ENCODE measurements at places on chromosomes 16 and 17.

- peak; percentile 15 for DNase-seq
Observed at GRCh38 chr17:32265192-32265923, at the start of gene RHBDL3. RHBDL3 (plus strand) TSS chr17:32265832; CDS start chr17:32266190, 358 bp downstream.

GRCh38 chr17:75896415-75897159 lies at the start of gene TRIM65:
TRIM65 (minus strand) TSS chr17:75896951; CDS start chr17:75896937, 14 bp downstream.
- DNase-seq: peak; percentile 67

DNA sequence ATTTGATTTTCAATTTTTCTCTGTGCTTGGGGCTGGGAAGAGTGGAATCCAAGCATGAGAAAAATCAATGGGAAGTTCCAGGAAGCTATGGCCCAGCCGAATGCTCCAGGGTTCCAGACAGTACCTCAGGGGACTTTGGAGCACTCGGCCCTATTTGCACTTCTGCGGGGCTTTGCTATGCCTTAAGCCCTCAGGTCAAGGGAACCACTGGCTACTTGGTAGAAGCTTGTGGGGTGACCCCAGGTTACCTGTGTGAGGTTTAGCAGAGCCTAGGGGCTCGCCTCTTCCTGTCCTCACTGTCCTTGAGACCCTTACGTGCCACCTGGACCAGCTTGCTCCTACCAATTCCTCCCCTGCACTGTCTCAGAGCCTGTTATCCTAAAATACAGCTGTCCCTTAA lies 121.3 kb downstream of the MGAT5B start:
- no peak for DNase-seq

DNA sequence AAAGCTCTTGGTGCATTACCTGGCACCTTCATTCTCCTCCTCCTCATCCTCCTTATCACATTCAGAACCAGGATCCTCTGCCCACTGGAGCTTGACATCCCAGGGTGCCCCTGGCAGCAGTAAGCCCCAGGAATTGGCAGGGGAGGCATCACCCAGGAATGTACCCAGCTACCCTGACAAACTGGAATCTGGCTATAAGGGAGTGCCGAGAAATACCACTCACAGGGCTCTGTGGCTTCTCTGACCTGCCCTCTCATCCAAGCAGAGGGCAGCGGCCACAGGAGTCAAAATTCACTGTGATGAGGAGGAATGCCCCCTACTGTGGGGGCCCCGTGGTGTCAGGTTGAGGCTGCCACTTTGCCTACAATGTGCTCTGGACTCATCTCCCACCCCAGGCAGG lies 19.6 kb downstream of the MPP3 start:
- no peak for DNase-seq

DNA sequence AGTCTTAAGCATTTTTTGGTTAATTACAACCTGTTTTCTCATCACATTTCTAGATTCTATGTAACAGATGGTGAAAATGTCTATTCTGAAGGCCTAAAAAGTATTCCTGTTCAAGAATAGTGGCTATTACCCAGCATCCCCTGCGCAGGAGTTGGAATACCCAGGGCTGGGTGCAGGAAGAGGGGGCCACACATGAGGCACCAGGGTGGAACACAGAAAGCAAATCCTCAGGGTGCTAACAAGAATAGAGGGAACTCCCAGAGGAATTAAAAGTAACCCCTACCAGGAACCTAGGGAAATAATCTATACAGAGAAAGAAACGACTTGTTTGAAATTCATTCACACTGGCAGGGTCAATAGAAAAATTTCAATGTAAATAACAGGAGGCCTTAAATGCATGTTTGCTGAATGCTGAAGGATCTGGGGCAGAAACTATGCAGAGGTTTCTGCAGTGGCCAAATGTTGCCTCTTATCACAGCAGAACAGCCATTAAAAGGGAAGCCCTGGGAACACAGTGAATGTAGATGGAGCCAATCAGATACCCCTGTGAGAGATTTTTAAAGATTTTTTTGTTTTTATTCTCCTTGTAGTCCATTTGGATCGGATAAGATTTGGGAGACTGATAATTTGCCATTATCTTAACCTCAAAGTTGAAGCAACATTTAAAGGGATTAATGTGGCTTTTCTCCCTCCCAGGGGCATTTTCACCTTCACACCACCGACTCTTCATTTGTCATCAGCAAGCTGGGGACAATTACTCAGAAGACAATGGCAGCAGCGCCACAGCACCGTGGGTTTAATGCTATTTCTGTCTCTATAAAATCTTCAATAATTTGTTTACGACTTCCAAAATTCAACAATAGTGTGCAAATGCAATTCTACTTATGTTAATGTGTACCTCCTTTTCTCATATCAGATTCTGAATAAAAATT lies 196.0 kb upstream of the PSMD7 start:
- no peak for DNase-seq

DNA sequence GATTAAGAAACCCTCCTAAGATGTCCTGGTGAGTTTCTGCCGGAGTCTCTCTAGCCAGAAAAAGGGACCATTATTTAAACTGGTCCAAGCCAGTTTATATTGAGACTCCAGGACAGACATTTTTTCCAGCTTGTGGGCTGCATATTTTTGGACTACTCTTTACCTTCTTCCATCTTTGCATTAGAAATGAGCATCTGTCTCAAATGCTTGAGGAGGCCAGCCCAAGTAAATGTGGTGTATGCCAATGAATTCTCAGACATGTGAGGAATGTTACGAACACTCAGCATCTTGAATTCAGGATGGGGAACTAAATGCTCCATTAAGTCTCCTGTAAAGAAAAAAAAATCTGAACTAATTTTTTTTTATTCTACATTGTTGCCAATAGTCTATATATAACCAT lies 18.4 kb downstream of the TUBD1 start:
- no peak for DNase-seq

GRCh38 chr16:84555418-84556196 lies 51.1 kb upstream of the MEAK7 start:
- no peak for DNase-seq

DNA sequence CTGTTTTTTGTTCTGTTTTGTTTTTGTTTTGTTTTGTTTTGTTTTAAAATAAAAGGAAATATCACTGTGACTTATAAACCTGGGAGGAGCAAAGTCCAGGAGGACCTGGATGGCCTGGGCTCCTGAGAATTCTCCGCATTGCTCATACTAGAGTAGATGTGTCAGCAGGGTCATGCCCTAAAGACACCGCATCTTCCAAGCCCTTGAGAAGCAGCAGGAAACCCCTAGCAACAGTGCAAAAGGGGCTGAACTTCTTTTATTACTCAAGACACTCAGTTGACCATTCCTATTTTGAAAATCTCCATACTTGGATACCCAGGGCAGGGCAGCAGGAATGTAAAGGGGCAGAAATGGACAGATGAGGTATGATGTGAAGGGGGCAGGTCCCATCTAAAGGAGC lies 51.8 kb downstream of the SYT17 start:
- no peak for DNase-seq

DNA sequence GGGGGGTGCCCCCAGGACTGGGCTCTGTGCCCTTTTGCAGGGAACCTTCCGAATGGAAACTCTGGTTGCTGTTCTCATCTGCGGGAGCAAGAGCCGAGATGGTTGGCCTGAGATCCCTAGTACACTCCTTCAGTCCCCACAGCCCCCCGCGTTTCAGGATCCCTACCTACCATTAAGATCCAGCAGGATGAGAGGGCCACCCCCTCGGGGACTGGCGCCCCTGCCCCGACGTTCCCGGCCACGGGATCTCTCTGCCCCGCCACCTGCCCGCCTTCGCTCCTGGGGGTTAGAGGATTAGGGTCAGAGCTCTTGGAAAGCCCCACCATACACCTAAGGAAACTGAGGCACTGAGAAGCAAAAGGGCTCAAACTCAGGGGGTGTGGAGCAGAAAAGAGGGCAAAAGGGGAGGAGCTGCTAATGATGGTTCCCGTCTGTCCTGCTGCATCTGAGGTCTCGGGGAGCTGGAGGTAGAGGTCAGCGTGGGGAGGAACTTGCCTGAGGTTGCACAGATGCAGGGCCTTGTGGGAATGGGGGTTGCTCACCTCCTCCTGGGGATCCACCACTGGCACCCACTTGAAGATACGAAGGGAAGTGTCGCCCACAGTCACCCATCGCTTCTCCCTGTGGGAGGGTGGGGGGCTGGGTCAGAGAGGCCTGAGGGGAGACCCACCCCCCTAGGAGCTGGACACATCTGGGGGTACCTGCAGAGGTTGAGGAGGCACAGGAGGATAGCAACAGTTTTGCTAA lies 1.0 kb downstream of the BCL7C start:
- no peak for DNase-seq

- DNase-seq: no peak
Observed at GRCh38 chr17:18958611-18959010, 6.6 kb downstream of the SLC5A10 start.

- no peak for DNase-seq
Observed at GRCh38 chr16:84398701-84399100, 30.4 kb downstream of the ATP2C2 start.

DNA sequence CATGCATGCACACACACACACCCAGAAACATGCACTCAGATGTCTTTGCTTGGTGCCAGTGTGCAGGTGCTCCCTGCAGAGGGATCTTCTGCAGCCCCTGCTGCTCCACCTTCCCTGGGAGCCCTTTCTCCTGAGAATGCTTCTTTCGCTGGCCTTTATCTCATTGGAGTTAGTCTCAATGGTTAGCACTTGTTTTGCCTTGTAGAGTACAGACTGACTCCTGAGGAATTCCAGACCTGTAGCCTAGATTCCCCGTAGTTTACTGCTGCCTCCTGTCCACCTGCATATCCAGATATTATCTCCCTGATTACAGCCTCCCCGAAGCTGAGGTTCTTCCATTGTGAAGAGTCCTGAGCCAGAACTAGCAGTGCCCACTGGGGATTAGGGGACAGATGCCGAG lies 3.1 kb upstream of the KRT12 start:
- no peak for DNase-seq
